ENCODE measurements at places on chromosomes 4 and X.

DNA sequence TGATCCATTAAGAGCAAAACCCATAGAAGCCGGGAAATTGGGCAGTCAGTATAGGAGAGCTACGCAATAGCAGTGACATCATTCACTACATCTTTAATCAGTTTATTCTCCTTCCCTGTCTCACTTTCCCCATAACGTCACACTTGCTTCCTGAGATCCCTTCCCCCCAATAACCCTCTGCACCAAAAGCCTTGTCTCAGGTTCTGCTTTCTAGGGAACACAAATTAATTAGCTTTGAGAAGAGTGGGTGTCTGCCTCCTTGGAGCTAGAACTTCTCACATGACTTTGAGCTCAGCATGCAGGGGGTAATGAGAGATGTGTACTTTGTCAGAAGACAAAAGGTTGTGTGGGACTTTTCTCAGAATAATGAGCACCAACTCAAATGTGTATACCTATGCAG is 128.3 kb upstream of the MAOA start:
- DNase-seq = no peak

DNA sequence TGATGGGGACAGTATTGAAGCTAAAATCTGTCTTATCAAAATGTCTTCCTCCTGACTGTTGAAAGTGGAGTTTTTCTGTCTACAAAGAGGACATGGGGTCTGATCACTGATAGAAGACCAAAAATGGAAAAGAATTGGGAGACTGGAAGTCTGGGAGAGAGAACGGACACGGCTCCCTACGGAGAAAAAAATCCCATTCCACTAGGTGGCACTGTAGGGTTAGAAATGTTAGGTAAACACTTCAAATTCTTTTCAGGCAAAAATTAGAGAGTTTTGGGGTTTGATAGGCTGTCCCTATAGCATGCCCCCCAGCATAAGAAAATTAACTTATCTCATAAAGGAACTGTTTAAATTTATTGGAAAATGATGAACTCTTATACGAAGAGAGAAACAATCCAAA is 200.5 kb downstream of the FAM133A start:
- DNase-seq = no peak

DNA sequence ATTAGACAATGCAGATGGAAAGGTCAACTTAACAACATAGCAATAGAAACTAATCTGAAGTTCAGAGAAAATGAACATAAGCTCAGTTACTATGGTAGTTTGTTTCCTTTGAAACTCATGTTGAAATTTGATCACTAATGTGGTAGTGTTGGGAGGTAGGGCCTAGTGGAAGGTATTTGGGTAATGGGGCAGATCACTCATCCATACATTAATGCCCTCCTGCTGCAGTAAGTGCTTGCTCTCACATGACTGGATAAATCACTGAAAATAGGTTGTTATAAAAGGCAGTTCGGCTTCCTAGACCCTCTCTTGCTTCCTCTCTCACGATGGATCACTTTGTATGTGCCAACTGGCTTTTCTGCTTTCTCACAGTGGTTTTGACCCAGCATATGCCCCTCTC is 567.4 kb upstream of the GALNT7 start:
- no peak for DNase-seq

DNA sequence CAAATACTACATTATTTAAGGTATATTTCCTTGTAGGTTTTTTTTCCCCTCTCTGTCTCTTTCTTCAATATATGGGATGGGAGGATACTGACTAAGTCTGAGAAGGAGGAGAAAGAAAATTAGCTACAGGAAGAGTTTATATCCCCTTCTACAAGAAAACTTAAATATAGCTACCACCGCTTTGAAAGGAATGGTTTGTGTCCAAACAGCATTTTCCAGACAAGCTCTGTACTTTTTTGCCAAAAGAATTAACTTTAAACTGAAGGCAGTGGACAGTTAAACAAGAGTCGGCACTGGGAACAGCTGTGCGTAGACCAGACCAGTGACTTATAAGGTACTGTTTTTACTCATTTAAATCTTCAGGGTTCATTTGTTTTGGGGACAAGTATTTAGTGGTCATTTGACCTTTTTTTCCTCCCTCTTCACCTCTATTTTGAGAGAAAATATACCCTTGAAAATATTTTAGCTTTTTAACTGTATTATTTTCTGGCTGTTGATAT is 303.7 kb downstream of the ARHGAP24 start:
- DNase-seq = no peak

DNA sequence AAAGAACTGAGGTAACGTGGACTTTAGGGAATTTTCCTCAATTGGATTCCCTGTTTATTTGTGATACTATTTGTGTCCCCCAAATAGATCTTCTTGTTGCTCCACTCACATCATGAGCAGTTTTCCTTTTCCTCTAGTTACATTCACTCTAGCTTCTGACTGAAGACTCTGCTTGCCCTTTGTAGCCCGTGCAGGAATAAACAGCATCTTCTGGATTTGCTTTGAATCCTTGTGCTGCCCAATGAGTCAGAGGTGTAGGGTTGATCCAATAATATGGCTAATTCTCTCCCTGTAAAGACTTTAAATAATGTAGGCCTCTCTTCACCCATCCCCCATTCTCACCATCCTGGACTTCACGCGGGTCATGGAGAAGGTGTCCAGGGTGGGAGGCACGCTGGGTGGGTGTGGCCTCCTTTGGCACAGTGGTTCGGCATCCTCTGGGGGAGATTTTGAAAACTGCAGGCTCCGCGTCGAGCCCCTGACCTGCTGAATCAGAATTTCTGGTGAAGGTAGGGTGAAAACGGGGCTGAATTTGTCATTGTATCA is 9.0 kb downstream of the HAND2 start:
- no peak for DNase-seq

DNA sequence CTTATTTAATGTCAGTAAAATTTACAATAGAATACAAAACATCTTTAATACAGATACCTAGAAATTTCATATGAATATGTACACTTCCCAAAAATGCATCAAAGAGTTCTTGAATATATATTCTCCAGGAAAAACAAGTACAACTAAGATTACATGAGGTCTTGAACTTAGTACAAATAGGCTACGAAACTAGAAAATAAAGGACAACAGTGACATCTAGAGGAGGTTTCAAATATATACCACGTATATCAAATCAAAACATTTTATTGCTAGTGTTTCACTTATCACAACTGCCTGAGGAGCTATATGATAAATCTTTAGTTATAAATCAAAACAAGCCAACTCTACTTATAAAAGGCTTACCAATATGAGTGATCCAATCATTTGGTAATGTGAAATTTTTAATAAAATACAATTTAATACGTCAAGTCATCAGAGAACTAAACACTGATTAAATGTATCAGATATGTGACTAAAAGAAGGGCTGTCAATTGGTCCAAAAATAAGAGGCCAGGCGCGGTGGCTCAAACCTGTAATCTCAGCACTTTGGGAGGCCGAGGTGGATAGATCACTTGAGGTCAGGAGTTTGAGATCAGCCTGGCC is 36.6 kb downstream of the ANAPC10 start:
- no peak for DNase-seq

GRCh38 chr4:56112377-56112776 is 163.6 kb downstream of the CEP135 start:
- no peak for DNase-seq

DNA sequence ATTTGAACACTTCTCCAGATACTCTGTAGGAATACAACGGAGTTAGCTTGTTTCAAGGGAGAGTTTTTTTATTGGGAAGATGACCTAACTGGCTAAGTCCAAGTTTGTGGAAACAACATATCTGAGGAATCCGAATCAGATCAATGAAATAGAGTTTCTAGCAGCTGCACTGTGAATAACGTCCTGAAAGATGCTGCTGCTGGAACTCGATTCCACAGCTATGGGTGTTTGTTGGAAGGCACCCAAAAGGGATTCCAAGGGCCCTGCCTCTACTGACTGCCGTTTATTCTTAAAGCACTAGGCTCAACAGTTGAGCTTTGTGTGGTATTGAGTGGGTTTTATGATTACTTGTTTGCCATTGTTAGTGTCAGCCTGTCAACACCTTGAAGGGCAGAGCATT is 6.6 kb upstream of the GBA3 start:
- no peak for DNase-seq

DNA sequence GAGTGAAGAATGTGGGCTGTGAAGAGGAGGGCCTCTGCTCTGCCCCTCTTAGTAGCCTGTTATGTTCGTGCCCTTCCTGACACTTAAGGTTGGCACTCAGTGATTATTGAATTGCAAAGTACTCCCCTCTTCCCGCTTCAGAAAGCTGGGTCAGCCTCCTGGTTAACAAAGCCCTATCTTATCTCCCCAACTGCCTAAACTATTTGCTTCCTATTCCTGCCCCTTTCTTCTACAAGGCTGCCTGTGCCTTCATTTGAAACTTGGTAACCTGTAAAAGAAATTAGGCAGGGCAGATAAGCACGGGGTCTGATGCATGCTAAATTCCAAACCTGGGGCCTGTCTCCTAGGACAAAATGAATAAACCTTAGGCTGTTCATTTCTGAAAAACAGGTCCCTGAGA is 23.1 kb upstream of the TMEM150C start:
- no peak for DNase-seq

GRCh38 chr4:163554870-163555465 is 60.5 kb downstream of the TMA16 start:
- no peak for DNase-seq

- DNase-seq = no peak
These were observed 159.1 kb upstream of the KIT start for GRCh38 chr4:54498661-54499111.

GRCh38 chrX:81229229-81229628 is 27.3 kb downstream of the SH3BGRL start:
- no peak for DNase-seq

GRCh38 chr4:108851366-108851765 is 88.5 kb upstream of the ETNPPL start:
- DNase-seq = no peak

DNA sequence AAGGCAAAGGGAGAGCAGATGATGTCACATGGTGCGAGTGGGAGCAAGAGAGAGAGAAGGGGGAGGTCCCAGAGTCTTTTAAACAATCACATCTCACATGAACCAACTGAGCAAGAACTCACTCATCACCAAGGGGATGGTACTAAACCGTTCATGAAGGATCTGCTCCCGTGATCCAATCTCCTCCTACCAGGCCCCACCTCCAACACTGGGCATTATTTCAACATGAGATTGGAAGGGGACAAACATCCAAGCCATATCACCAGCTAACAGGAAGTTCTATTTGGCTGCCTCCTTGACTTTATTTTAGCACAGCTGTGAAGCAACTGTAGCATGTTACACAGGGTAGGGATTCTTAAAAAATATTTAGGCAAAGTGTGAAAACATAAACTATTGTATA is 102.5 kb downstream of the DDIT4L start:
- no peak for DNase-seq

DNA sequence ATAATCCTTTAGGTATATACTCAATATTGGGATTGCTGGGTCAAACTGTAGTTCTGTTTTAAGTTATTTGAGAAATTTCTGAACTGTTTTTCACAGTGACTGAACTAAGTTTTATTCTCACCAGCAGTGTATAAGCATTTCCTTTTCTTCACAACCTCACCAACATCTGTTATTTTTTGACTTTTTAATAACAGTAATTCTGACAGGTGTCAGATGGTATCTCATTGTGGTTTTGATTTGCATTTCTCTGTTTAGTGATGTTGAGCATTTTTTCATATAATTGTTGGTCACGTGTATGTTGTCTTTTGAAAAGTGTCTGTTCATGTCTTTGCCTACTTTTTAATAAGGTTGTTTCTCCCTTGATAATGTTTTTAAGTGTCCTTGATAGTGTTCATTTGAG is 112.6 kb downstream of the LINC00632 start:
- DNase-seq = no peak

- no peak for DNase-seq
These were observed 1.6 kb downstream of the DUSP9 start for GRCh38 chrX:153648358-153649177.

- no peak for DNase-seq
These were observed 127.9 kb upstream of the DMD start for GRCh38 chrX:33339219-33339618.

- DNase-seq = no peak
These were observed 461.4 kb downstream of the FAT4 start for GRCh38 chr4:125776146-125776545.

DNA sequence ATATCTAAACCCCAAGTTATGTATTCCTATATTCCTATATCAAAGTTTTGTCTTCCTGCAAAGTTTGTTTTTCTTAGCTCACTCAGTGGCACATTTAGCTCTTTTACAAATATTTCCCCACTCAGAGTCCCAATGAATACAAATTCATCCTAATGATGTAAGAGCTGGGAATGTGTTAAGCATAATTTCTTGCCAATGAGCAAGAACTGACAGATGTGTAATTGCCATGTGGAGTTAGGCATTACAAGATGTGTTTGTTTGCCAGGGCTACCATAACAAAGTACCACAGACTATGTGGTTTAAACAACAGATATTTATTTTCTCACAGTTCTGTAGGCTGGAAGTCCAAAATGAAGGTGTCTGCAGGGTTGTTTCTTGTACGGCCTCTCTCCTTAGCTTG is 302.1 kb downstream of the KCTD8 start:
- DNase-seq = no peak

GRCh38 chrX:109036624-109037023 is 300.3 kb upstream of the IRS4 start:
- DNase-seq = no peak

GRCh38 chr4:183434666-183435190 is 9.7 kb upstream of the CDKN2AIP start:
- DNase-seq = no peak

- DNase-seq = no peak
These were observed 664.0 kb upstream of the PCDH7 start for GRCh38 chr4:30056016-30056766.

DNA sequence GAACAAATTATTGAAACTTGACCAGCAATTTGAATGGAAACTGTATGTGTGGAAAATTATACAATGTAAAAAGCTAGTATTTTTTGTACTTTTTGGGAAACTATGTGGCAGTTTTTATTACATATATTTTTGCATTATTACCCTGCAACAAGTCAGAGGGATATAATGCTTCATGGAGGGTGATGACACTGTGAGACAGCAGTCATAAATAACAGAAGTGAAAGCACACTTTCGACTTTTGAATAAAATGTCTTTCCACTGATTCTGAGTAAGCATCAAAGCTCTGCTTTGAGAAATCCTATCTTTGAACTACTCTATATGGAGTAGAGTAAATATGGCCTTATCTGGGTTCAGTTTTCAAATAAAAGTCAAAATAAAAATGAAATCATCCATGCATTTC is 122.6 kb upstream of the PABPC4L start:
- no peak for DNase-seq

GRCh38 chr4:5720157-5720850 is 9.3 kb downstream of the EVC start:
- DNase-seq = no peak

DNA sequence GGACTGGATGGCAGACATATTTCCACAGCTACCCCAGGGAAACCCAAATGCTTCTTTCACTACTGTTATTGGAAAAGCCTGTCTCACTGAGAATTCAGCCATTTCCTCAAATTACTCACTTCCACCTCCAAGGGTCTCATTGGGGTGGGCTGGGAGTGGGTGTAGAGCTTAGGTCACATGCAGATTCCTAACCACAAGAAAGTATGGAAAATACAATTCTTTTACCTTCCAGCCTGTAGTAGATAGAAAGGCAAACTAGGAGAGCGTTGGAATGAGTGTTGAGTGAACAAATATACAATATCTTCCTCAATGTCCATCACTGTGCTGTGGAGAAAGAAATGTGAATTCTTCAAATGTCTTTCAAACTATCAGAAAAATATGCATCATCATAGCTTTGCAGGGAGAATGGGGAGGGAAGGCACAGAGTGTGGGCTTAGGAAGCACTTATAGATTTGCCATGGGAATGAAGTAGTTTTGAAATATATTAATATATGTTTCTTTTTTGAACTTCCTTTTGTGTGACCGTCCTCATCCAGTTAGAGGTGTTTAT is 245.3 kb upstream of the JADE1 start:
- DNase-seq = no peak

- DNase-seq = no peak
These were observed 28.1 kb downstream of the STARD8 start for GRCh38 chrX:68675571-68675970.
